ENCODE measurements at places on chromosomes 2 and 18.
A peak's percentile ranks its signal among the peaks of the same experiment; 100 is the strongest.

GRCh38 chr2:127437781-127438726 lies 19.8 kb downstream of the PROC start:
- no peak for DNase-seq

DNA sequence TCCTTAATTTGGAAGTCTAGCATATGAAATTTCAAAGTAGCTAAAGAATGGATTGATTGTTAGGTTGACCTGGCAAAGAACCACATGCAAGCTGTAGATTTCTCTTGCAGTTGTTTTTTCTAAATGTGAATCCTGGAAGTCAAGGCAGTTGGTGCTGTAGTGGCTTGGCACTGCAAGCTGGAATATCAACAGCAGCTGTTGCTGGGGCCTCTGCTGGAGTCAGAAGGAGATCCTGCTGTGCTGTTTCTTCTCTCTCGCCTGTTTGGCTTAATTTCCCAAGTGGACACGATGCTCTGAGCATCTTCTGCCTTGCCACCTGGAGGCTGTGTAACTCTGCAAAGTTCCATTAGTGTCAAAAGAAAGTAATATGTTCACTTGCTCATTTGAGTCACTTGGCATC lies 12.6 kb downstream of the PIK3C3 start:
- no peak for DNase-seq

DNA sequence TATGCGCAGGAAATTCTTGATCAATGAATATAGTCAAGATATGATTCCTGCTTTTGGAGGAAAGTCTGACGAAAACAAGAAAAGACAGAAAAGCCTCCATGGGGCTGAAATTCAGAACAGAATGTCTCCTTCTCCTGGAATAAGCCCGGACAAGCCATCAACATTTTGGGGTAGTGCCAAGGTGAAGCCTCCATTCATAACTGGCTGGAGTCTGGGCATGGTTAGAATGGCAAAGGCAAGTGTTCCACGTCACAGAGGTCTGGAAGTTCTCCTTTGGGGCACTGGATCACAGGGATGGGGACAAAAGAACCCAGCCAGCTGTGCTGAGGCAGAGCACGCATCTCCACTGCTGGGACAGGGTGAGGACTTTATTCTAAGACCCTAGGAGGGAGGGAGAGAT lies 505.7 kb downstream of the CMPK2 start:
- DNase-seq = no peak

DNA sequence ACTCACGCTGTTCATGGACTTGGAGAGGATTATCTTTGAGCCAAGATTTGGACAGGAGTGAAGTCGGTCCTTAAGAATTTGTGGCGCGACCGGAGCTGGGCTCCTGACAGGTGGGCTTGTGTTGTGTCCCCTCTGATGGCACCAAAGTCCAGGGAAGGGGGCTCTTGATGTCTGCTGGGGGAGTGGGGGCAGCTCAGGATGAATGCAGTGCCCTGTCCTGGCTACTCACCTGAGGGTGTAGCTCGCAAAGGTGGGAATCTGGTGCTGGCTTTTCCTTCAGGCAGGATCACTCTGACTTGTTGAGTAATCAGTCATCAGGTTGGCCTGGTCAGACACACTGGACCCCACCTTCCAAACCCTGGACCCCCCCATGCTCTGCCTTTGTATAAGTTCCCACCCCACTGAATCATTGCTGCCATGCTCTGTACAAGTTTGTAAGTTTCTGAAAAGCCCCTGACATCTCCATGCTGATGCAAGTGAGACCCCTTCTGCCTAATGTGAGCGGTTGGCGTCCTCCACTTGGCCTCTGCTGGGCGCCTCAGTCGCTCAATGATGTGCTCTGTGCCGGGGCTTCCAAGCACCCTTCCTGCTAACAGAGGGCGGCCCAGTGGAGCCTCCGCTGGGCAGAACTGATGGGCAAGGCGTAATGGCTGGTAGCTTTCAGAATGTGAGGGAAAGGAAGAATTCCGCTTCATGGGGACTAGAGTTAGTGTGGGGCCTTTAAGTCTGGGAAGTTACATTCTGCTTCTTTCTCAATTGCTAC lies 196.1 kb downstream of the MGAT5 start:
- DNase-seq = peak; percentile 50

DNA sequence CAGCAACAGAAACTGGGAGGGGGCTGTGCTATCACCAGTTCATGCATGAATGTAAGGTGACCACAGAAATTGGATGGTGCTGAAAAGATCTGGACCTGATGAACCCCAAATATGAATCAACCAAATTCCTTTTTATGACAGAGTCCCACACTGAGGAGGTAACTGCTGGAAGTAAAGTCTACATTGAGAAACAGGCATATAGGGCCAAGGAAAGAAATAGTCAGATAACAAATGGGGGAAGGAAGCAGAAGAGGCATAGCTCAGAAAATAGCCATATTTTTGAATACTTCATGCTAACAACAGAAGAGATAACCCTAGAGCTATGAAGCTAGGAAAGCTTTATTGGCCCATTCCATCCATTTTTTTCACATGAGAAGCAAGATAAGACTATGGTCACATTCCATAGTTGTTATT lies 25.8 kb downstream of the ZC3H6 start:
- no peak for DNase-seq

GRCh38 chr18:48441405-48441881 lies 32.3 kb upstream of the ZBTB7C start:
- peak; percentile 76 for DNase-seq

DNA sequence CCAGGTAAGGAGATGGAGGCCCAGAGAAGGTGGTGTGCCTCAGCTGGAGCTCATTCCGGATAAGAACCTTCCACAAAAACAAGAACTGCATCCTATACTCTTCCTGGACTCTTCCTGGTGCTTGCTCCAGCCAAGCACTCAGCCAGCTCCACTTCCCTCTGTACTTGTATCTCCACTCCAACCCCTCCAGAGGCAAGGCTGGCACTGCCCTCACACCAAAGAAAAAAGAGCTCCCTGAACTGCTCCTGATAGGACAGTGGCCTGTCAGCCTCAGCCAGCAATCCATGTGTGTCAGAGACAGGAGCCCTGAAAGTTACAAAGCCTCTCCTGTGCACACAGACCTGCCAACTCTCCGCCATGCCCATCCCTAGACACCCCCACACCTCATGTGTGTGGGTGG lies 248.1 kb downstream of the CELF4 start:
- no peak for DNase-seq

- DNase-seq = no peak
Measured at GRCh38 chr2:99842451-99842850, 299.9 kb downstream of the AFF3 start.

GRCh38 chr2:74194799-74195198 lies 3.6 kb upstream of the MTHFD2 start:
- DNase-seq = no peak
